AG04450 (cell line): ENCODE measurements at places on chromosomes 12 and 14.

DNA sequence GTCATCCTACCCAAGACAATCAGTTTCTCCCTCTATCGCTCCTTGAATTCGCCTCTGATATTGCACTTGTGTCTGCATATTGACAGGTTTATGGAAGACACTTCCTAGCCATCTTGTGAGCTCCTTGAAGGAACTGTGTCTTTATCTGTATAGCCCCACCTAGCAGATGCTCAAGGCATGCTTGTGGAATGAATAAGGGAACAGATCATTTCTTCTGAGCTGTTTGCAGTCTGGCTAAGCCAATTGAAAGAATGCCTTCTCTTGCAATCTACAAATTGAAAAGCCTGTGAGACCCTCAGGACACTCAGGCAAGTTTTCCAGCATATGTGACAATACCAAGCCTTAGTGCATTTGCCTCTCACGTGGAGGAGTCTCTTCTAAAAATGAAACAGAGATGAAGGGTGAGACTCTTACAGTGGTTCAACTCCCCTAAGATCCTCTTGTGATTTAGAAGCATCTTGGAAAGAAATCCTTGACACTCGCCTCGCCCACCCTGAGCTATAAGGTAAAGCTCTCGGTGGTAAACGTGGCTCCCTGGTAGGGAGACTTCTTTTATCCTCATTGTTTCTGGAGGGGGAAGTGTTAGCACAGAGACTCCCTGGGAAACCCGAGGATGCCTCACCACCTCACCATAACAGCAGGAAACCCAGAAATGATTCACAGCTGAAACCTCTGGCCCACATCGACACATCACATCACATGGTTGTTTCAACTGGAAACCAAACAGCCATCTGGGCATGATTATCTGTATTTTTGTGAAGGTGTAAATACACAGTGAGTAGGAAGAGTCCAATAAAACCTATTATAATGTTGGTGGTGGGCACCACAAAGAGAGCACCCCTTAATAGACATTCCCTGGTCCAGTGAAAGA is 112.3 kb upstream of the BCL2L14 start:
- peak; percentile 78 for DNase-seq

DNA sequence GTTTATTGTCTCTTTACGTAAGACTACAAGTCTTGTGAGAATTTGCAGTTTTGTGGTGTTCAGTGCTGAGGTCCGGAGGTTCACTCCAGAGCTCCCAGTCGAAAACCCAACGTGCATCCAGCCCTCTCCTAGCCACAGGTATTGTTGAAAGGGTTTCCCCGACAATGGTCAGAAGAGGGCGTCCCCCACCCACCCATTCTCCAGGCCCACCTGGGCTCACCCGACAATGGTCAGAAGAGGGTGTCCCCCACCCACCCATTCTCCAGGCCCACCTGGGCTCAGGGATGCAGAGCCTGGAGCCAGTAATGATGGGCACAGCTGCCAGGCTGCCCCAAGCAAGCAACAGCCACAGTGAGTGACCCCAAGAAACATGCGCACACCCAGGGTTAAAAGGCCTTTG is 126.8 kb upstream of the EVL start:
- DNase-seq: no peak

DNA sequence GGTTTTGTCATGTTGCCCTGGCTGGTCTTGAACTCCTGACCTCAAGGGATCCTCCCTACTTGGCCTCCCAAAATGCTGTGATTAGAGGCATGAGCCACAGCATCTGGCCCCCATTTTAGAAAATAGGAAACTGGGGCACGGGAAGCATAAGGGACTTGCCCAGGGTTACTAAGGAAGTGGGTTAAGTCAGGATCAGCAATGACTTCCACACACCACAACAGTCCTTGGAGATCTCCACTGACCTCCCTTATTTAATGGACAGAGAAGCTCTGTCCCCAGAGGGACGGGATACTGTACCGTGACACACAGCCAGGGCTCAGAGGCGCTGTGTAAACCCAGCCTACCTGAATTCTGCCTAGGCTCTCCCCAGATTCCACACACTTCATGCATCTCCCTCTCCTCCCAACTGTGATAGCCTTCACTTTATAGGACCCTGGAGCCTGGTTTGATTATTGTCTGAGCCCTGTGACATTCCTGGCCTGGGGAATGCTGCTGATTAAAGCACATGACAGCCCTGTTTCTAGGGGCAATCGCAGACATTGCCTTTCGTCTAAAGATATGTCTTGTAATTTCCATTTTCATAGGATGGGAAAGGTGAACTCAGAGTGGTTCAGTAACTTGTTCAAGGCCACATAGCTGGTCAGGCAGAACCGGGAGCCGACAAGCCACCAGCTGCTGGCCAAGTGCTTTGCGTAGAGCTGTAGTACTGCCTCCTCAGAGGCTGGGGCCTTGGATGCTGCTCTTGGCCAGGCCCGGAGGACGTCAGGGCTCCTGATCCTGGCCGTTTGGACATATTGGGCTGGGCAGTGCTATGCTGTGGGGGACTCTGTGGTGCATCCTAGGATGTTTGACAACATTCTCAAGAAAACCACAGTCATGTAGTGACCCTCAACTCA is 20.8 kb downstream of the SERPINA1 start:
- DNase-seq: no peak

GRCh38 chr12:79388011-79388410 is 302.8 kb downstream of the PAWR start:
- no peak for DNase-seq

DNA sequence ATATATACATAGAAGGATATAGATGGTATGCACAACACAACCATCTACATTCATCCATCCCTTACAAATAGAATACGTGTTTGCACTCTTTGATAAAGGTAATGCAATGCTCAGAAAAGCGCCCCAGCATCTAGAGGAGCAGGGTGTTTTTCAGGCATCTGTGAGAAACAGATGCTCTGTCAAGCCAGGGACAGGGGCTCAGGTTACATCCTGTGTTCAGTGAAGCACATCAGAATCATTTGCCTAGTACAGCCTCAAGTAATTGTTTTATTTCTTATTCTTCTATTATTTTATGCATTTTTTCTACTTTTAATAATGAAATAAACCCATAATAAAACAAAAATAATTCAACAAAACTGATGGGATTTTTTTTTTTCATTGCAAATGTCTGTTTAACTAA is 50.5 kb upstream of the HIF1A start:
- no peak for DNase-seq

- DNase-seq: no peak
These were observed 286.6 kb downstream of the C12orf75 start for GRCh38 chr12:105616971-105617540.

GRCh38 chr12:57837864-57838562 is 8.5 kb downstream of the CTDSP2 start:
- DNase-seq: no peak

- DNase-seq: no peak
These were observed 905 bp upstream of the DLK1 start for GRCh38 chr14:100725587-100726387.

GRCh38 chr12:2343681-2344080 is 290.9 kb downstream of the CACNA1C start:
- no peak for DNase-seq

- peak; percentile 66 for DNase-seq
These were observed 194.1 kb downstream of the ANO6 start for GRCh38 chr12:45409966-45410365.

DNA sequence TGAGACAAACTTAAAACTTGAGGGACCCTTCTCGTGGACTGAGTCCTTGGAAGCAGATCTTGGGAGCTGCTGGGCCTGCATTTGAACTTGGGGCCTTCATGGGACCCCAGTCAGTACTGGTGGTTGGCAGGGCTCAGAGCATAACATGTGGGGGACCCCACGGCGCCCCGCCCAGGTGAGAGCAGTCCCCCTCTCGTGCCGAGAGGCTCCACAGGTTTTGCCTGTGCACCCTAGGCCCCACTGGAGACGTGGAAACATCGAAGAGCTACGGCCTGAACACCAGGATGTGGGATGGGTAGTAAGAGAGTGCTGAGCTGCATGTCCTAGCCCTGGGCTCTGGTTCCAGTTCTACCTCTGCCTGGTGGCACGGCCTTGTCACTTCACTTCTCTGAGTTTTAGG is 84.1 kb downstream of the CACNA1C start:
- no peak for DNase-seq

GRCh38 chr12:132710043-132710404 is 618 bp upstream of the PGAM5 start:
- no peak for DNase-seq

DNA sequence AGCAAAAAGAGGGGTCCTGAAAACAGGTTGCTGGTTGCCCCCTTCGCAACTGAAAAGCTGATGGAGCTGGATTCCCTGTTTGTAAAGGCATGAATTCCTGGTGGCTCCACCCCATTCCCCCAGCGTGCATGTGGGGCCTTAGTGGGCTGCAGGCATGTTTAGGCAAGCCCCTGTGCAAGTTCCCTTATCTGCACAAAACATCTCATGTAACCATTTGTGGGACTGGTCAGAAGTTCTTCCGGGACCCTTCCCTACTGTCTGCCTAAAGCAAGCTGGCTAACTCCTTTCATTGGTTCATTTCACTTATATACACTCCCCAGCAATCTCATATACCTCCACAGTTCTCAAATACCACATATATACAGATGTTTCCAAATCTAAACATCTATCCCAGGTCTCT is 24.0 kb upstream of the HIGD1C start:
- no peak for DNase-seq

- no peak for DNase-seq
These were observed 64.3 kb downstream of the ANKS1B start for GRCh38 chr12:99920353-99920960.

GRCh38 chr14:25041484-25041883 is 8.5 kb downstream of the STXBP6 start:
- DNase-seq: no peak

GRCh38 chr12:10501030-10501429 is 4.7 kb upstream of the EIF2S3B start:
- DNase-seq: no peak

GRCh38 chr14:100374876-100375265 is 51.7 kb downstream of the SLC25A47 start:
- DNase-seq: no peak

- no peak for DNase-seq
These were observed 227.8 kb downstream of the EPS8 start for GRCh38 chr12:15561396-15561795.

DNA sequence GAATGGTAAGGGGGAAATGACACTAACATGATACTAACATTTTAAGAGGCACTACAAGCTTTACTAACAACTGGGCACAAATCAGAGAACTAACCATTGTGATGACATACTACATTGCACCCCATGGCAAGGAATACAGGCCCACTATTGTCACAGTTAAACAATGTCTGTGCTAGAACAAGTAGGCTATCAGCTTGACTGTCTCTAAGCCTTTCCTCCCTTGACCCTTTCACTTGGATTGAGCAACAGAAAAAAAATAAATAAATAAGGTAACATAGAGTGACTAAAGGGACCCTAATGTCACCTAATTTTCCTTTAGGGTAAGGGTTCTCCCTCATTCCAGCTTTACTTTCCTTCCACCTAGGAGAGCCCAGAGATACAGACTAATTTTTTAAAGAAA is 4.4 kb downstream of the SLC38A2 start:
- no peak for DNase-seq

GRCh38 chr12:130336723-130337487 is 782 bp upstream of the PIWIL1 start:
- no peak for DNase-seq

- DNase-seq: no peak
These were observed 1.4 kb upstream of the PRIM1 start for GRCh38 chr12:56753566-56753965.

DNA sequence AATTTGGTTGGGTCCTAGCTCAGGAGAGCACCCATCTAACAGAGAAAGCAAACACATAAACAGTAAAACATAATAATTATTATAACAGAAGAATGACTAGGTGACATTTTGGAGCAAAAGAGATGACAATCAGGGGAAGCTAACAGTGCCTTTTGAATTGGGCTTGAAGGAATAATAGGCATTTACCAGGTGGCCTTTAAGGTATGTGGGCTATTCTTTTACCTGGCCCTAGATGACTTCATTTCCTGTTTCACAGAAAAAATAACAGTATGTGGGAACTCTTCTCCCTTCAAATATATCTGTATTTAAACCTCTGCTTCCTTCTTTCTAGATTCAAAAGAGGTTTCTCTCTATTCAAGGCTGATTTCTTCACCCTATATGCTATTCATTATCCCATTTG is 3.8 kb downstream of the IRAK4 start:
- DNase-seq: no peak

GRCh38 chr12:76551482-76551888 is 8.1 kb downstream of the OSBPL8 start:
- DNase-seq: no peak

- DNase-seq: no peak
These were observed 27.7 kb downstream of the UBR7 start for GRCh38 chr14:93234798-93235197.

- DNase-seq: no peak
These were observed 49.2 kb downstream of the FBRSL1 start for GRCh38 chr12:132539016-132539773.

GRCh38 chr12:75891072-75891471 is 140.5 kb downstream of the PHLDA1 start:
- DNase-seq: no peak

- no peak for DNase-seq
These were observed 39.9 kb downstream of the TMEM132D start for GRCh38 chr12:129863938-129864337.

DNA sequence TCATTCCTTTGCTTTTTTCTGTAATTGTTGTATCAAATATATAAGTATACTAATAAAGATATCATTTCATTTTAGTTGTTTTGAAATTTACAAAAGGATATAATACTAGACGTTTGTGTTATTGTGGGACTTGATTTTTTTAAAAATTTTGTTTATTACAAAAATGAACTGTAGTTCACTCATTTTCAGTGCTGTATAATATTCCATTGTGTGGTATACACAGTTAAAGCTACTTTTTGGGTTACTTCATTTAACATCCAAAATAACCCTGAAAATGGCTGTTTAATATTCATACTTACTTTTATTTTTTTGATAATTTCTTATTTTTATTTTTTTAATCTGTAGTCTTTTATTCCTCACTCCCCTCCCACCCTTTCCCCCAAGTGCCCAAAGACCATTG is 21.4 kb downstream of the SLC38A2 start:
- DNase-seq: no peak

DNA sequence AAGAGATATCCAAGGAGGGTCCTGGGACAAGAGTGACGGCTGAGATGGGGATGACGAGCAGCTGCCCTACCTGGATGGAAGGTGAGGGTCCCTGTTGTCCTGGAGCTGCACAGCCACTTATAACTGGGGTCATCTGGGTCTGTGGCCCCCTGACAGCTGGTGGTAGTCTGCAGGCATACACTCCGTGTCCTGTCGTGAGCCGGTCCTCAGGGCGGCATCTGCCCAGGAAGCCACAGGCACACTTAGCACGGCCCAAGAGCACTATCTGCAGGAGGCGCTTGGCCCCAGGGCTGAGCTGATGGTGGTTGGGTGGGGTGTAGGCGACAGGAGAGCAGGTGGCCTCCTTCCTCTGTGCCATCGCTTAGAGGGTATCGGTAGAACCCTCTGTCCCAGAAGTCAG is 248.1 kb downstream of the CACNA1C start:
- no peak for DNase-seq
